ENCODE measurements at places on chromosomes 7 and 10.

DNA sequence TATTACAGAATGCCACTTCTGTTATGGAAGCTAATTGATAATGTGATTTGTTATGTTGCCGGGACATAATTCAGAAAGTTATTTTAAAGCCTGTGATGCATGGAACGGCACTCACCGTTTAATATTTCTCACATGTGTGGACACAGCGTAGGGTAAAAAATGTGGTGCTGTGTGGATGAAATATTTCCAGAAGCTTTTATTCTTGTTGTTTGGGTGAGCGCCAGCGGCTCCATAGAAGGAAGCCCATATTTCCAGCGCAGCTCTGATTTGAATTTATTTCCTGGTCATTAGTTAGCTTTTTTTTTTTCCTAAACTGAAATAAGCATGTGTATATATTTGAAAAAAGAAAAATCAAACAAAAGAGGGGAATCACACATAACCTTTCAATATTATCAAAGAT is 20.2 kb upstream of the NKX6-2 start:
- no peak for DNase-seq

- DNase-seq: peak; percentile 10
These were observed 100.7 kb upstream of the AFAP1L2 start for GRCh38 chr10:114504769-114505579.

GRCh38 chr7:101671371-101672356 is 42.6 kb upstream of the MYL10 start:
- no peak for DNase-seq

- DNase-seq: peak; percentile 21
These were observed 39.2 kb downstream of the EEPD1 start for GRCh38 chr7:36192053-36192824.

- DNase-seq: no peak
These were observed 19.1 kb upstream of the PRRT4 start for GRCh38 chr7:128380483-128381106.

- no peak for DNase-seq
These were observed 409.2 kb upstream of the KLF6 start for GRCh38 chr10:4194231-4194630.

DNA sequence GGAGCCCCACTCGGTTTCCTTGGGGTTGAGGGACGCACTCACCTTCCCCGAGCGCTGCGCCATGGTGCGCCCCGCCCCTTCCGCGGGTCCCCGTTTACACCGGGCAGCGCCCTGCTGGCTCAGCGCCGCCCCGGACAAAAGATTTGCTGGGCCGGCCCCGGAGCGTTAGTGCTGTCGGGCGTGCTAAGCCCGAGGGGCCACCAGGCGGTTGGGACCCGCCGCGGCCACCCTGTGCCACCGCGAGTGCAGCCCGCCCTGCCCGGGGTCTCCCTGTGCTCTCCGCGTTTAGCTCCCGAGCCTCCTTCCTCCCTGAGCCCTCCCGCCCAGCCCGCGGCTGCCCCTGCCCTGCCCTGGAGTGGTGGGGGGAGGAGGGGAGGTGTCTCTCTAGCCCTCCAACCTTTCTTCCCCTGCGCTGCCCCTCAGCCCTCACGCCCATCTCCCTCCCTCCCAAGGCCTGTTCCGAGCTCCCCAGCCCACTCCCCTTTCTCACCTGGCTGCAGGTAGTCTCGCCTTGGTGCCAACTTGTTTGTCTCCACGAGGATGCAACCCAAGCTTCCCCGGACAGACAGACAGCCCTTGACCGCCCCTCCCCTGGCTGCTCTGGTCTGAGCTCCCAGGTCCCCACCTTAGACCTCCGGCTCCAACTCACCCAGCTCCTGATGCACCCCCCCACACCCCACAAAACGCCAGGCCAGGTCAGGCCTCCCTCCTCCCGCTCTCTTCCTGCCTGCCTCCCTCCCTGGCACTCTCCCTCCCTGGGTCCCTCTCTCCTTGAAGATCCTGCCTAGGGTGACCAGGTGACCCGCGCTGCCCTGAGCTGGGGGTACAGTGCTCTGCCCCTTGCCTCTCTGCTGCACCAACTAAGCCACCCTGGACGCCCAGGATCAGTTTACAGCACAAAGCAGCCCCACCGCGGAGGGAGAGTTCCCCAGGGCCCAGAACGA is at the start of gene CRYGN:
Gene CRYGN, minus strand, starts transcription at position 287 of the 944 bp plus-strand sequence. Its CDS starts 224 bp downstream, at position 63.
- peak; percentile 30 for DNase-seq

All from hepatocyte (in vitro differentiated cells).